Naive thymus-derived CD8-positive, alpha-beta T cell (primary cell): ENCODE measurements at places on chromosomes 1 and 21.

GRCh38 chr1:30670240-30671060, 52.9 kb downstream of the MATN1 start:
- DNase-seq: no peak

DNA sequence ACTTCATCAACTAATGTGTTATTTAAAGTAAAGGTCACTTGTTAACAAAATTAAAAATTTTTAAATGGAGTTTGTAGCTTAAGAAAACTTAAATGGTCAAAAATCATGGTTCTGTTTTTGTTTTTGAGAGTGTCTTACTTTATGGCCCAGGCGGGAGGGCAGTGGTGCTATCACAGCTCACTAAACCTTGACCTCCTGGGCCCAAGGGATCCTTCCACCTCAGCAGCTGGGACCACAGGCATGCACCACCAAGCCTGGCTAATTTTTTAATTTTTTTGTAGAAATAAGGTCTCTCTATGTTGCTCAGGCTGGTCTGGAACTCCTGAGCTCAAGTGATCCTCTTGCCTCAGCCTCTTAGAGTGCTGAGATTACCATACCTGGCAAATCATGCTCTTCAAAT, 111.4 kb downstream of the MAST2 start:
- DNase-seq: no peak

DNA sequence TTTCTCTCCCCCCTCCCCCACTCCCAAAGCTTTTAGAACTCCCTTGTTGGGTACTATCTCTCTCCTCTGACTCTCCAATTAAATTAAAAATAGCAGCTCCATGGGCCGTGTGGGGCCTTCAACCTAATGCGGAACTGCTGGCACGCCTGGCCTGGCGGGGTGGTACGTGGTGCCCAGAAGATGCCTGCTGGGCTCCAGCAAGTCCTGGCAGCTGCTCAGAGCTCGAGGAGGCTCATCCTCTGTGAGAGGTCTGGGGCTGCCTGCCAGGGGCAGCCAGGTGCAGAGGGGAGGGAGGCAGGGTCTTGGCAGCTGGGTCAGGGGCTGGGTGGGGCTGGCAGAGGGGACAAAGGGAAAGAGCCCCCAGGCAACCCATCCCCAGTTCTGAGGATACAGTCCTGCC, 74.4 kb downstream of the ACTL8 start:
- DNase-seq: no peak

DNA sequence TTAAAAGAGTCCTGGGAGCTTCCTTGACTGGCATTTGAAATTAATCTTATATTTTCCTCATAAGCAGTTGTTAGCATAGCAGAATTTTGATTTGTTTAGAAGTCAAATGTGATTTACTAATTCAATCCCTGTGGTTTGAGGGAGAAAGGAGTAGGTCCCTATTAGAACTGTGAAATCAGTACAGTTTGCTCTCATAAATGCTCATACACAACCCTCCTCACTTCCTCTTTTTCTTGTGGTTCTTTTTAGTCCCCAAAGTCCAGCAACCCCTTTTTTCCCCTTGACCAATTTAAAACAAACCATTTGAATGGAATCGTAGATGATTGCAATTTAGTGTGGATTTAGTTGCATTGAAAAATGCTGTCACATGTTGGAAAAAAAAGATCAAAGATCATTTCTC, 9.2 kb upstream of the IFI44 start:
- no peak for DNase-seq

- DNase-seq: no peak
Measured at GRCh38 chr1:166908942-166909341, 32.9 kb upstream of the TADA1 start.

DNA sequence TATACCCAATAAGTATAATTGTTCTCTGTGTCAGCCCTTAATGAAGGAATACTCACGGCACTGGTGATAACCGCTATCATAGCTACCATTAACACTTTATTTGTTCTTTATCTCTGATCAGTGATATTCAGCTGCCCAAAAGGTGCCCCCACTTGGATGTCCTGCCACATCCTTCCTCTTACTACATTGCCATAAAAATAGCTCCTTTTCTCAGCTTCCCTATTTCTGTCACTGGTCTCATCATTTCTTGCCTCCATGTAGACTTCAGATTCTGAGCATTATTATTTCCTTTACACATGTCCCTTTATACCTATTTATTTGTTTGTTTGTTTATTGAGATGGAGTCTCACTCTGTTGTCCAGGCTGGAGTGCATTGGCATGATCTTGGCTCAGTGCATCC, 2.7 kb upstream of the RAB29 start:
- DNase-seq: no peak

DNA sequence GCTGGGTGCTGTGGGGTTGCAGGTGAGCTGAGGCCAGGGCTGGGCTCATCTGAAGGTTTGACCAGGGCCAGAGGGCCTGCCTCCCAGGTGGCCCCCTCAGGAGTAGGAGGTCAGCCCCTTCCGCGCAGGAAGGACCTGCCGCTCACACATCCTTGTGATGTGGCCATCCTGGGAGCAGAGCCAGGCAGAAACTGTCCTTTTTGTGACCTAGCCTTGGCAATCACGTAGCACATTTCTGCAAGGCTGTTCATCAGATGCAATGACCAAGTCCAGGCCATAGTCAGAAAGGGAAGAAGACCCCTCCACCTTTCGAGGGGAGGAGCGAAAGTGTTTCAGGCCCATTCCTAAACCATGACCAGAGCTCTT, 55.5 kb upstream of the TRAPPC10 start:
- no peak for DNase-seq

- no peak for DNase-seq
Measured at GRCh38 chr1:13900583-13900982, 200.6 kb downstream of the PRDM2 start.

- DNase-seq: no peak
Measured at GRCh38 chr1:23149114-23149513, 19.5 kb downstream of the LUZP1 start.

DNA sequence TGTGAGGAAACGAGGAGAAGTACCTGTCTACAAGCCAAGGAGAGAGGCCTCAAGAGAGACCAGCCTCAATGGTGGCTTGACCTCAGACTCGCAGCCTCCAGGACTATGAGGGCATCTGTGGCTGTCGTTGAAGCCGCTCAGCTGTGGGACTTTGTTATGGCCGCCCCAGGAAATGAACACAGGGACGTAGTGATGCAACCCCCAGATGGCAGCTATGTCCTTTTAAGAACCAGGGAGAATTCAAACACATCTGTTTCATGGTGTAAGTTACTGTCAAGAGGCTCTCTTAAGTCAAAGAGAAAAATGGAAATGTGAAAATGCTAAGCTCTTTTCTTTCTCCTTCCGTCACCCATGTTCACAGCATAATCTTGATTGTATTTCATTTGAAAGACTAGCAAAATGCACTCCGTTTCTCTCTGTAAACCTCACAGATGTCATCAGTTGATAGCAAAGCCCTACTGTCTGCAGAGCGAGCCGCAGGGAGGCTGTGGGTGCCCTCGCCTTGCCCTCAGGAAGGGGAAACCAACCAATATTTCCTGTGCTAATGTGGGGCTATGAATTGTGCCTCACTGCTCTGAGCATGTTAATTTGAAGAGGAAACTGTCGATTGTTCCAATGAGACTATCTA, 21.3 kb downstream of the UBASH3A start:
- peak; percentile 55 for DNase-seq

DNA sequence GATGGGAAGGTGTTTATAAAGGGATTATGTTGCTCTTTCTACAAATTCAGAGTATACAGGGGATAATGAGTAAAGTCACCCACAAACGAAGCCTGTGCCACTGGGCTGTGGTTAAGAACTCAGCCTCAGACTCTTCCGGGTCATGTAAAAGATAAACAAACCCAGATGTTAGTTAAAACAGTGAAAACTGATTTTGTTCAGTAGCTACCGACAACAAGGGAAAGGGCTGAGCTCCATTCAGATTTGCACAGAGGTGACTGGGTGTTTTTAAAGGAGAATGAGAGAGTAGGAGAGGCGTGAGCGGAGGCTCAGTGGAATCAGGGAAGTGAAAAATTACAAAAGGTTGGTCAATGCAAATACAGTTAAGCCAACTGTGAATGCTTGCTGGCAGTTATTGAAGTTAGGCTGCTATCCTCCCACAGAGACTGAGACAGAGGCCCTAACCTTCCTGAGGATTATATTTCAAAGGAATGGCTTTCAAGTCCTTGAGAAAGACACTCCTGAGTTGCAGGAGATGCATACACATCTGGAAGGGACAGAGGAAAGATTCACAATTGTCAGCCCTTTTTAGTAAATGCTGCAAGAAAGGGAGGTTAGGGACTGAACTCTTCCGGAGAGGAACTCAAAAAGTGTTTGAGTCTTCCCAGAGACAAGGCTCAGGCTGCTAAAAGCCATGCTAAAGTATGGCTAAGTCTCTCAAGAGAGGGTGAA, 29.9 kb upstream of the SAMD13 start:
- no peak for DNase-seq

DNA sequence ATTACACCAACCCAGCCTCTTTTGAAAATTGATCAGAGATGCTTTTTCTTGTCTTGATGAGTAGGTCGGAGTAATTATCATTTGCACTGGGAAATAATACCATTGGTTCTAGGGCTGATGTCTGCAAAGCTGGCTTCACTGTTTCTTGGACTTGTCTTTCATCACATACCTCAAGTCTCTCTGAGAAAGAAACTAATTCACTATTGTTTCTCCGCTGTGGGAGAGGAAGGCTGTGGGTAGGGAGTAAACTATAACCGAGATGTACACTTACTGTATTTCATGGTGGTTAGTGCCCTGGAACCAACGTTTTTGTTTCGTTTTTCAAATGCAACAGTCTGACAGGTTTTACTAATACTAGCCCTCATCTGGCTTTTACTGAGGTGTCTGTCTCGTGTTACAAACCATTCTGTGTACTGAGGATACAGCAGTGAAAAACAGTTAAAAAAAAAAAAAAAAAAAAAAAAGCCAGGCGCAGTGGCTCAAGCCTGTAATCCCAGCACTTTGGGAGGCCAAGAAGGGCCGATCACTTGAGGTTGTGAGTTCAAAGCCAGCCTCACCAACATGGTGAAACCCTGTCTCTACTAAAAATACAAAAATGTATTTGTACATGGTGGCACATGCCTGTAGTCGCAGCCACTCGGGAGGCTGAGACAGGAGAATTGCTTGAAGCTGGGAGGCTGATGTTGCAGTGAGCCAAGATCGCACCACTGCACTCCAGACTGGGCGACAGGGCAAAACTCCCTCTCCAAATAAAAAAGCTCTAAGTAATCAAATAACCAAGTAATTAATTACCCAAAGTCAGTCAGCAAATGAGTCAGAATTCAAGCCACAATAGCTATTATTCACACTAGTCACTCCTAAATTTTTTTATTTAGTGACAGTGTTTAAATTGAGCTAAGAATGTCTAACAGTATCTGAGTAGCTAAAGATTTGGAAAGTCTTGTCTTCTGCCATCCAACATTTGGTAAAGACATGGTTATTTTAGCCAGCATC, 23.3 kb downstream of the TOMM20 start:
- no peak for DNase-seq

GRCh38 chr1:167777269-167777650, 55.5 kb downstream of the MPZL1 start:
- no peak for DNase-seq
